Spleen (tissue), 13 donors: ENCODE measurements at places on chromosomes 13 and 19. TPM values are rescaled to one million over a fixed set of nuclear protein-coding genes. Genes with fewer than 3 reads are reported as not detected.

DNA sequence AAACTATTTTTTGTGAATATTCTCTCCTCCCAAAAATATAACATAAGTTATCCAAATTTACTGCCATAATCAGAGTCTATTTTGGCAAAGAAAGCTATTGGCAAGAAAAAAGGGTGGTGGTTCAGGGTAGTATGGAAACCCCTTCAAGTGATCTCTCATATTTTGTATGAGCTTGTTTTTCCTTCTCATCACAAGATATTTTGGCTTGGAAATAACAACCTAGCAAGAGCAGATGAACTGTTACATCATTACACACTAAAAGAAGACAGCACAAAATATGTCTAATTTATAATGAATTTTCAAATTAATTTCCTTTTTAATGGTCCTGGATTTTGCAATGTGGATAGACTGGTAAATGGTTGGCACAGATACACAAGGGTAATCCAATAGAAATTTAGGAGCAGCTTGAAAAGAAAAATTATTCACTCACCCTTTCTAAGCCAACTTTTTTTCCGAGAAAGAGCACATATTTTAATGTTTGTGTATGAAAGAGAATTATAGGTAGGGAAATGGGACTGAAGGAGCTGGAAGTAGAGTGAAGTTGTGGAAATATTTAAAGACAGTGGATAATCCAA is 225.1 kb downstream of the EFNB2 start:
- no peak overlapping the region for H3K27ac ChIP-seq
- H3K27me3 ChIP-seq: no peaks in the 10 kb centered on the region
- H3K36me3 ChIP-seq: no peaks in the 10 kb centered on the region
- no peaks in the 10 kb centered on the region for H3K4me1 ChIP-seq

SHC2 gene
- 51.5 TPM for total RNA-seq

RNF225 gene
- total RNA-seq: not detected

DNA sequence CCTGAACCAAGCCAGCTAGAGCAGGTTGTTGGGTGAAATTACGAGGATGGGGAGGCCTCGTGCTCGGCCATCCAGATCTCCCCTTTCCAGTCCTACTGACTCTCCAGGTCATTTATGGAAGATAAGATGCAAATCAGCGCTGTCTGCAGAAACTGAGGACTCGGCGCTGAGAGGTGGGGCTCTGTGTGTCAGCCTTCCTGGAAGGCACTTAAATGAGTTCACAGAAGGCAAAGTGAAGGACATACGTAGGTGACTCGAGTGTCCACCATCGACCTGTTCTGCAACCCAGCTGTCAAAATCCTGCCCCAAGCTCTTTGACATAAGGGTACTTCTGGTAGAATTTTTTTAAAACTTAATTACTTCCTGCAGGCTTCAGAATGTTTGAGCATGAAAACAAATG is 86.4 kb downstream of the RAB20 start:
- peaks cover 24% of the 10 kb centered on the region for H3K4me1 ChIP-seq
- no peaks in the 10 kb centered on the region for H3K27me3 ChIP-seq
- DNase-seq: no peak
- no peak overlapping the region for H3K4me3 ChIP-seq

SELENOV gene
- total RNA-seq: not detected

ACER1 gene
- not detected for total RNA-seq
